Brain (organoid and tissue), 16 donors: ENCODE measurements at places on chromosomes 2 and 18.

- DNase-seq = no peak
Measured at GRCh38 chr2:11071939-11072338, 83.3 kb upstream of the SLC66A3 start.

- DNase-seq = no peak
Measured at GRCh38 chr2:102086150-102086872, 56.2 kb upstream of the IL1R1 start.

- no peak for DNase-seq
Measured at GRCh38 chr18:37640504-37640903, 74.9 kb upstream of the CELF4 start.

DNA sequence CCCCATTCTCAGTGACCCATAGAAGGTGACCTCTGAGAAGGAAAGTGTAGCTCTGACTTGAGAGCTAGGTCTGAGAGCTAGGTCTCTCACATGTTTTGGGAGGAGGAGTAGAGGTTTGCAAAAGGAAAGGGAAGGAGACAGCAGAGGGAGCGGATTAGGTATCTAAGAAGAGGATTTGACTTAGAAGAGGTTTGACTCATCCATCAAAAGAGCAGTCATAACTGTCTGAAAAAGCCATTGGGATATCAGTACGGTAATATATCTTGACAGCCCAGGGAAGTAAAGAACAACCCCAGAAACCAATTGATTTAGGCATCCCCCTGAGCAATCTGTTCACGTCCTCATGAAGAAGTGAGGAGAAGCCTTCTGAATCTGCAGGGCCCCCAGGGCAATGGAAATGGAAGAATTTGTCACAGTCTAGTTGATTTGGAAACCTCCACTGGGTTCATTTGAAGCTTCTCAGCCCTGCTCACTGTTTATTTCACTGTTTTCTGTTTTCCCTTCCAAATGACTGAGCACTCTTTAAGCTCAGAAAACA lies 19.3 kb downstream of the OXER1 start:
- DNase-seq = no peak

- DNase-seq = no peak
Measured at GRCh38 chr2:177314722-177315264, 50.3 kb upstream of the NFE2L2 start.

DNA sequence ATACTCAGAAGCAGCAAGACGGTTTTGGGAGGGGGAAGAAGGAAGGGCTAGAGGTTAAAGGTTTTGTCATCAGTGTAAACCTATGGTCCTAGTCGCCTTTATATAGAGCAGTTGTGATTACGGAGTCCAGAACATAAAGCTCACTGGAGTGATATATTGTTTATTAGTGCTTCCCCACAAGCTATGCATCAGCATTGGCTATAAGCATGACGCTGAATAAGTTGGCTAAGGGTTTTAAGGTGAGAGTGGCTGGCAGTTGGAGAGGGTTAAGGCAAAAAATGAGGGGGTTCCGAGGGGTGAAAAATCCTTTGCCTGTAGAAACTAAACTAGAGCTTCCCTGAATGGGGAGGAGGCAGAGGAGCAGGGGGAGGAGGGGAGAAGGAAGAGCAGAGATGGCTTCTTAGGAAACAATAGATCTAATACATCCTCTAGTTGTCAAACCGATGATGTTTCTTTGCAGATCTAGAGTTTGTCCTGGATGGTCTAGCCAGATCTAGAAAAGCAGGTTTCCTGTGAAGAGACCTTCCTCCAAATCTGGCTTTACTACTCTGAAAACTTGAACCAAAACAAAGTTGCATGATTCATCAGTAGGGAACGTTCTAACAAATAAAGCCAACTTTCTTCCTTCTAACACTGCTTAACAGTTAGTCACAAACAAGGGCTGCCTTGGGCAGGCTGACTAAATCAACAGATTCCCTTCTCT lies 2.5 kb downstream of the KLF7 start:
- peak; percentile 73 for DNase-seq

DNA sequence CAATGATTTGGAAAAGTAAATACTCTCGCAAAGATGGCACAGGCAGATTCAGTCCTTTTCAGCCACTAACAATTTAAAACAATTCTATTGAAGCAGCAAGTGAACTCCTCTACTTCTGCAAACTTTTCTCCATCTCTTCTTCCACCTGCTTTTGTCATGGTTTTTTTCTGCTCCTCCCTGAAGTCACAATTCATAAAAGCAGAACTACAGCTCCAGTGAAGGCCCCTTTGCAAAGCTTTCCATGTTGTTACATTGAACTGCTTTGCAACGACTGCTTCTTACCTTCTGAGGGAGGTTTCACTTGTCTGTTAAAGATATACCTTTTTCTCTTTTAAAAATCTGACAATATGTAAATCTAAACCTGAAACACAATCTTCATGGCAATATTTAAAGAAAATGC lies 3.7 kb upstream of the SERTAD2 start:
- DNase-seq = no peak

DNA sequence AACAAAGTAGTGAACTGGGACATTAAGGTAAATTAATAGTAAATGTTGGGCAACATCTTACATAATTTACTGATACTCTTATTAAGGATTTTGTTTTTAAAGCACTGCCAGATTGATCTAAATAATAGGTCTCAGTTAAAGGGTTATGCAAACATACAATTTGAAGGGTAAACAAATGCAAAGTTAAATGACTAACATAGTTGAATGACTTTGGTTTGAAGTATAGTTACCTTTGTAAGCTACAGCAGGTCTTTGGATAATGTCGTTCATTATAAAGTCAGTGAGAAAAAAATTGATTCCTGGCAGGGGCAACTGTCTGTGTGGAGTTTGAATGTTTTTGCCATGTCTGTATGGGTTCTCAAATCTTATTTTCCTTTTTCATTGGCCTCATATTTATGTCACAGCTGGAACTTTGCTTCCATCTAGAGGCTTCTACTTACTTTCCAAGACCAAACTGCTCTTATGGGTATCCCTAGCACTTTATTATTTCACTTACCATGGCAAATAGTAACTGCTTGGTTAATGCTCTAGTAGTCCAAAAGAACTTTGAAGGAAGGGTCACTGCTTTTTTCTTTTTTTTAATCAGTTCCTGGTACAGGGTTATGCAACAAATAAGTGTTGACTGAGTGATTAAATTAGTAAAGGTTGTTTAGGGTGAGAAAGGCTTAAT lies 107.8 kb downstream of the NBEAL1 start:
- peak; percentile 19 for DNase-seq

DNA sequence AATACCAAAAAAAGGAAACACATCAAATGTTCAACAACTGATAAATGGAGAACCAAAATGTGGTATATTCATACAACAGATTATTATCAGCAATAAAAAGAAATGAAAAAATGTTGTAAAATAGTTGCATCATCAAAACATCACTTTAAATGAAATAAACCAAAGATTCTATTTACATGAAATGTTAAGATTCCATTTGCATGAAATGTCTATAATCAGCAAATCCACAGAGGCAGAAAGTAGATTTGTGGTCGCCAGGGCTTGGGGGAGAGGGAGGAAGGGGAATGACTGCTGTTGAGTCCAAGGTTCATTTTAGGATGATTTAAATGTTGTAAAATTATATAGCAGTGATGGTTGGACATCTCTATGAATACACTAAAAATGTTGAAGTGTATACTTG lies 181.9 kb downstream of the RTP5 start:
- no peak for DNase-seq
